ENCODE measurements at places on chromosomes 11 and 22.

DNA sequence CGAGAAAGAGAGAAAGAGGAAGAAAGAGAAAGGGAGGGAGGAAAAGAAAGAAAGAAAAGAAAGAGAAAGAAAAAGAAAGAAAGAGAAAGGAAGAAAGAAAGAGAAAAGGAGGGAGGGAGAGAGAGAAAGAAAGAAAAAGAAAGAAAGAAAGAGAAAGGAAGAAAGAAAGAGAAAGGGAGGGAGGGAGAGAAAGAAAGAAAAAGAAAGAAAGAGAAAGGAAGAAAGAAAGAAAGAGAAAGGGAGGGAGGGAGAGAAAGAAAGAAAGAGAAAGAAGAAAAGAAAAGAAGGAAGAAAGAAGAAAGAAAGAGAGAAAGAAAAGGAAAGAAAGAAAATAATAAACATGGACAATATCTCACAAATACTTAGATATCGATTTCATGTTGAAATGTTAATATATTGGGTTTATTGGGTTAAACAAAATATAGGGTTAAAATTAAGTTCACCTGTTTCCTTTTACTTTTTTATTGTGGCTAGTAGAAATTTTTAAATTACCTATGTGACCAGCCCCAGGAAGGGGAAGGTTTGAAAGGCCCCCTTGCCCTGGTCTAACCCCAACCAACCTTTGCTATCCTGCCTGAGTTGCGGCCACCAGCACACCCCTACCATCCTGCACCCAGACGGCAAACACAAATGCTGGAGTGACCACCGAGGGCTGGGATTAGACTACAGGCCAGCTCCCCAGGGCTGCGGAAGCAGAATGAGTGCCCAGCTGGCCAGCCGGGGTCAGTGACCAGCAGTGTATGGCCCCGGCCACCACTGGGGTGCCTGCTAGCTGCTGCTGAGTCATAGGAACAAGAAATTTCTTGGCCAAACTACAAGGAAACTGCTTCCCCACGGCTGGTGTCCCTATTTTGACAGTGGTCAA is 81.0 kb upstream of the FGF3 start:
- no peak for DNase-seq

DNA sequence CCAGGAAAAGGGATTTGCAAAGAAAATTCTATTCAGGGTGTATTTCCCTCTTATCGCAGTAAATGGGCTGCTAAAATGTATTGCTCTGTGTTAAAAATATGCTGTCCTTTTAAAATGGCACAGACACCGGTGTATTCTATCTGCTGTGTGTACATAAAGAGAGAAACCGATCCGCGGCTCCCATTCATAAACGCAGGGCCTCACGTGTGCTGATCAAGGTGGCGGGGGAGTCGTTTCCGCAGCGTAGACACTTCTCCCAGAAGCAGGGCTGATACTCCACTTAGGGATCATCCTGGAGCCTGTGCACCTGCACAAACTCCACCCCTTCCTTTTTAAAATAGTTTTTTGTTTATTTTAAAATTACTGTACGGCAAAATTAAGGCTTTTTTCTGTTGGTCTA is 26.1 kb upstream of the IGSF9B start:
- no peak for DNase-seq

GRCh38 chr11:46898396-46899095 is 19.8 kb downstream of the LRP4 start:
- DNase-seq = no peak

DNA sequence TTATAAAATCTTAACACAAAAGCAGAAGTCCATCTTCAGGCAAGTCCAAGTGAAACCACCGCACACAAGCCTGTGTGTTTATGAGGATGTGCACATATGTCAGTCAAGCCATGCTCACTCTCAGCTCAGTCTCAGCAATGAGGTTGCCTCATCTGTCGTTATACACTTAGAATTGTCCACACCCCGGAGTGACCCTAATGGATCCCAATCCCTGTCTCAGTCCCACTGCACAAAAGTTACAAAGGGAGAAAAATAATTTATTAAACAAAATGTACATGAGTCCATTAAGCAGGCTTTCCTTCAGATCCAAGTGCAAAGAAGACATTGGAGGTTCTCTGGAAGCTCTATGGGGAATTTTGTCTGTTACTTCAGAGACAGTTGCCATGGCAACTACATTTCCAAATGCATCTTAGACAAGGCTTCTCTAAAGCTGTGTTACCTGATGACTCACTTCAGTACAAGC is 24.4 kb downstream of the OR8B12 start:
- no peak for DNase-seq

GRCh38 chr11:33670250-33671011 is 30.2 kb downstream of the C11orf91 start:
- no peak for DNase-seq

All from NCI-H2227 treated with DMSO at 0.1 percent for 48 hours (cell line).